ENCODE measurements at places on chromosomes 3 and 15.

DNA sequence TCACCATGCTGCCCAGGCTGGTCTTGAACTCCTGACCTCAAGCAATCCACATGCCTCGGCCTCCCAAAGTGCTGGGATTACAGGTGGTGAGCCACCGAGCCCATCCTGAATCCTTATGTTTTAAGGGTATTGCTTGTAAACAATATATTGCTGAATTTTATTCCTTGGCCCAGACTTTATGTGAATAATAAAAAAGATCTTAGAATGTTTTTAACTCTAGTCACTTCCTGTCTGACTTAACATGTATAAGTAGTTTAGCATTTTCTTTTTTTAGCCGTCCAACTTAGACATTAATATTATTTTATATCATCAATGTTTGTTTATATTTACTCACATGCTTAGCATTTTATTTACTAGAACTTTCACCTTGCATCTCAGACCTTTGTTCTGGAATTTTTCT, 9.2 kb upstream of the EIF2B5 start:
- DNase-seq = no peak

DNA sequence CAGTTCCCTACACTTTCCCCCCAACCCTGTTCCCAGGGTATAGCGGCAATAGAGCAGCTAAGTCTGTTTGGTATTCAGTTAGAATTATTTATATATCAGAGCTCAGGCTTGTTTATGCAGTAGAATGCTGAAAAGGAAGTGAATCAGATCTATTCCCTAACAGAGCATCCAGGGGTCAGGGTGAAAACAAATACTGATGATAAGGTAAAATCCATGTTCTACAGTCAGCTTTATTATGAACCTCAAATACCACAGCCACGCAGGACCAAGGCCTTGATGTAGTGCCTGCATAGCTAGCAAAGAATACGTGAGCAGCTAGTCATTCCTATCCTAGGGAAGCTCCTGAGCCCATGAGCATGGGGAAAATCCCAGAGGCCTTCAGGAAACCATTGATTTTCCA, 229.7 kb upstream of the ICE2 start:
- DNase-seq = peak; percentile 39

- no peak for DNase-seq
Observed at GRCh38 chr3:32556332-32556731, 14.3 kb downstream of the DYNC1LI1 start.

DNA sequence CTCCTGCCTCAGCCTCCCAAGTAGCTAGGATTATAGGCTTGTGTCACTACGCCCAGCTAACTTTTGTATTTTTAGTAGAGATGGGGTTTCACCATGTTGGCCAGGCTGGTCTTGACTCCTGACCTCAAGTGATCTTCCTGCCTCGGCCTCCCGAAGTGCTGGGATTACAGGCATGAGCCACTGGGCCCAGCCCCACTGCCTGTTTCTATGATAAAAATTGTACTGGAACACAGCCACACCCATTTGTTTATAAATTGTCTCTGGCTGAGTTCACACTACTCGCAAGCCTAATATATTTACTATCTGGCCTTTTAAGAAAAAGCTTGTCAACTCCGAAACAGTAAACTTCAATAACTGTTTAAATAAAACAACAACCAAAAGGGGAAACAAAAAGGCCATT, 309.4 kb upstream of the WNT5A start:
- DNase-seq = peak; percentile 7

DNA sequence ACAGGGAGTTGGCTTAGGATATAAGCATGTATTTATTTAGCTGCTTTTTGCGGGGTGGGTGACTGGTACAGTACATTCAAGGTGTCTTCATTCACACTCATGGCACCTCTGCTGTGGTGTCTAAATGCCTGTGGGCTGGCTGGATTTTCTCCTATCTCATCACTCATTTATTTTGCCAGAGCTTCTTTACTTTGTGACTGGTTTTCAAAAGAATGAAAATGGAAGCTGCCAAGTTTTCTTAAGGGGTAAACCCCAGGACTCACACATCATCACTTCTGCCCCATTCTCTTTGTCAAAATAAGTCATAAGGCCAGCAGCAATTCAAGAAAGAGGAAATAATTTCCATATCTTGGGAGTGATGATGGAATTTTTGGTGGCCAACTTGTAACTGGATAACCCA, 493.4 kb upstream of the ALCAM start:
- DNase-seq = no peak

- DNase-seq = no peak
Observed at GRCh38 chr3:66048051-66048395, 9.3 kb upstream of the MAGI1 start.

- no peak for DNase-seq
Observed at GRCh38 chr3:154310840-154311239, 13.4 kb downstream of the DHX36 start.

GRCh38 chr3:129645286-129645685, 38.8 kb upstream of the PLXND1 start:
- no peak for DNase-seq

GRCh38 chr3:47792699-47793098, 10.2 kb upstream of the DHX30 start:
- DNase-seq = no peak

DNA sequence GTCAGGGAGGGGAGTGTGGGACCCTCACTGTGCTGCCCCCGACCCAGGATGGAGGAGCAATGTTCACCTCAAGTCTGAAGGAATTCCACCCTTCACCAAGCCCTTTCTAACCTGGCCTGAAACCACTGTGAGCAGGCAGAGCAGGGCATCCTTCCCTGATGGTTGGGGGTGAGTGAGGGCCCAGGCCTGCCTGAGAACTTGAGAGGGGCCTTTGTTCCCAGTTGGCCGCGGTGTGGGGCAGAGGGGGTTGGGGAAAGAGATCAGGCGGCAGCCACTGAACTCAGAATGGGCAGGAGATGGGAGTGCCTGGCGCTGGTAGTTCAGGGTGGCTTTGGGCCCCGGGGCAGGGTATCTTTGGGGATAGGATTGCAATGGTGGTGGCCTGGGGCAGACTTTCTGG, 103.5 kb upstream of the RPL32 start:
- DNase-seq = no peak

- DNase-seq = no peak
Observed at GRCh38 chr3:61570813-61571212, 9.4 kb downstream of the PTPRG start.

GRCh38 chr3:56800130-56800831, 1.5 kb downstream of the ARHGEF3 start:
- DNase-seq = no peak

- DNase-seq = peak; percentile 94
Observed at GRCh38 chr15:57769266-57769665, 62.8 kb downstream of the POLR2M start.

DNA sequence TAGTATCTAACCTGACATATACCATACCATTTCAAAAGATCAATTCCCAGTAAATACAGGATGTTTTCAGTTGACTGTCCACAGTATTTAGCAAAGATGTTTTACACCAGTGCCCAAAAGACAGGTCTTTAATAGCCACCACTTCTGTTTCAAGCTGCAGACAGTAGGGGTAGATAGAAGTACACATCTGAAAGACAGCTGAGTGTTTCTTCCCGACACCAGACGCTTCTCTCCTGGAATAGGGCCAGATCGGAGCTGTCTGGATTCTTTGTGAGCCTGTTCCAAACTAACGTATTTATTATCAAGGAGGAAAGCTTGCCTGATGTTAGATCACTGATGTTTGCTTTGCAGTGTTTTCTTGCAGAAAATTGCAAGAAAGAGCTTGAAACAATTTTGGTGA, 136.1 kb upstream of the RBMS3 start:
- peak; percentile 74 for DNase-seq

- DNase-seq = peak; percentile 6
Observed at GRCh38 chr3:81302045-81302444, 459.4 kb downstream of the GBE1 start.

- DNase-seq = peak; percentile 41
Observed at GRCh38 chr15:64895285-64896065, 16.2 kb upstream of the ANKDD1A start.

DNA sequence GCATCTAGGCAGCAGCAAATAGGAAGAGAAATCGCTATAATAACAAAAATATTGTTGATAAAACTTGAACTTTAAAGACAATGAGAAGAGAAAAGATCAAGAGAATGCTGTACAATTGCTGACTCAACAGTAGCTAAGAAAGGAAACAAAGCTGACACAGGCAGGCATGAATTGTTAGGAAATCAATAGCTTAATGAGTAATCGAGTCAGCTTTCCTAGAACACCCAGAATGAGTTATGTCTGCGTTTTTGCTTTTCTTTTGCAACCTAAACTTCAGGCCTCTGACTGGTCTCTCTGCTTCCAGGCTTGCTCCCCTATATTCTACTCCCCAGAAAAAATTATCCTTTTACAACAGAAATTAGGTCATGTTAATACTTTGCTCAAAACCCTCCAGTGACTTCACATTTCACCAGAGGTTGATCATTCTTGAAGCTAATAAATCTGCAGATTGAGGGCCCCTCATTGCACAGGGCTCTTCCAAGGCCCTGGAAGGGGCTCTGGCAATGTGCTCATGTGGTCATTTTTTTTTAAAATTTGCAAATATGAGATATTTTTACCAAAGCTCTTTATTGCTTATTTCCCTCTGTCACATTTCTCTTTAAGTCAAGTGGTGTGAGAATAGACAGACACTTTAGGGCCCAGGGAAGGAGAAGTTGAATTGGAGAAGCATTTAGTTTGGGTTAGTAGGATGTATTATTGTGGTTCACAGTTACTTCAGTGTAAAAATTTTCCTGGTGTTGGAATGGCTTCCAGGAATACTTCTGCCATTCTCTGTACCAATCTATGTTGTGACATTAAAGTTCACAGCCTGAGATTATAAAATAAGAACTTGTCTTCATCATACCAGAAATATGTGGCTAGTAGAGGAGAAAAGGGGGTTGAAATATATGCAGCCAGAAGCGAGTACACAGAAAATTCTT, 116.3 kb downstream of the TMCO5A start:
- DNase-seq = peak; percentile 71

- DNase-seq = peak; percentile 8
Observed at GRCh38 chr15:47588958-47589357, 128.3 kb upstream of the SEMA6D start.

DNA sequence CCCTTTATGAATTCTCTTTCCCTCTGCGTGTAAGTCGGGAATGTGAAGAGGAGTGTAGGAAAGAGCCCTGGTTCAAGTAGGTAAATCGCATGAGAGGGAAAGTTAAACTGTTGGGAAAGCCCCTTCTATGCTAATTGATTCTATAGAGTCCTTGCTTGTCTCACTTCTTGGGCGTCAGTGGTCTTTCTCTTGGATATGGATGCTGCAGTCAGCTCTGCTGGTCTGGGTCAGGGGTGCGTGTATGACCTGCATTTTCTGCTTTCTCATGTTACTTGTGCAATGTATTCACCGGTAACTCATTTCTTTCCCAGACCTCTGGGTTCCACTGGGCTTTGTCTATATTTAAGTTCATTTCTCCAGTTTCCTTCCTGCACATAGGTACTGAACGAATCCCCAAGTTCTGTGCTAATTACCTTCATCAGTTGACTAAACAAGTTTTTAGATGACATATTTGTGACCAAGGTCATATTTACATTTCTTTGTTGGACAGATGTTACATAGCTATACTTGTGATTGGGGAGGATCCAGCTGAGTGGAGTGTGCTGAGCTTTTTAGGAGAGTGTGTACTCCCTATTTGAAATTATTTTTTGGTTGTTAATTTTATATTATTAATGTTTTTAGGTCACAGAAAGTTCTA, 1.4 kb downstream of the SETD5 start:
- DNase-seq = peak; percentile 33

DNA sequence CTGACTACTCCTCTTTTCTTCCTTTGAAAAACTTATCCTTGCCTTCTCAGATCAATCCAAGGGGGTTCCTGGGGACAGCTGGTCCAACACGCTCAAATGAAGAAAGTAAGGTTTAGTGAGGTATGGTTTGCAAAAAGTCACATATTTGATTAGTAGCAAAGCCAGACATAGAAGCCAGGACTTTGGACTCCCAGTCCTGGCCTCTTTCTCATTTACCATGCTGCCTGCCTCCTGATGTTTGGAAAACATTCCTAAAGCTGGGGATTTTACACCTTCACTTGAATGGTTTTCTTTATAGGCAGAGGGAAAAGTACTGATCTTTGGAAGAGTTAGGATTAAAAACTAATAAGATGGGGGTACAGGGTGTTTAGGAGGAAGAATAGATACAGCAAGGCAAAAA, 14.6 kb downstream of the POPDC2 start:
- no peak for DNase-seq

DNA sequence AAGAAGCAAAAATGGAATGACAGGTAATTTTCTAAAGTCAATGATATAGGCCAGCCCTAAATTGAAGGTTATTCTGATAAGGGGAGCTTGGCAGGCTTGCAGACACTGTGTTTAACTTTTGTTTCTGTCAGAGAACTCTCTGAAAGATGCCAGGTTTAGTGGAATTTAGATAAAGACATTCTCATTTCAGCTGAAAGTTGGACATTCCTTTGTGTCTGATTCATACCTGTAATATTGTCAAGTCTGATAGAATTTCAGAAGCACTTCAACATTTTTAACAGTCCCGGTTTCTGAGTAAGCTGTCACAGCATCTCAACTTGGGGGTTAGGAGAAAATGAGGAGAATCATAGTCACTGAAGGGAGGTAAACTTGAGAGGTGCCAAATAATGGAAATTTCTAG, 84.0 kb downstream of the DIPK2A start:
- DNase-seq = peak; percentile 65

DNA sequence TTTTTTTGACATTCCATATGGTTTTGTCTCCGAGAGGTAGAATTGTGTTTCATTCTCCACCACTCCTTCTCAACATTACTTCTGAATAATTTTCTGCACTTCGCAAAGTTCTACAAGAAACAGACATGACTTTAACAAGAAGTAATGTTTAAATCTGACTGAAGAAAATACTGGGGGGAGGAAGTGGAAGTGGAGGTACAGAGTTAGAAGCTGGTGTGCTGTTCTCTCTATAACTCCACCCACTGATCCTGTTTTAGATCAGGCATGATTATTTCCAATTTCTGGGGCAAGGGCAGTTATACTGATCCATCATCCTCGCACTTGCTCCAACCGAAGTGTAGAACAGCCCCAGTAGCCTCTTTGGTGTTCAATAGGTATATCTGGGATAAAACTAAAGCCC, 9.2 kb upstream of the MCCC1 start:
- no peak for DNase-seq

GRCh38 chr3:45861043-45861719, 19.3 kb upstream of the LZTFL1 start:
- DNase-seq = no peak

- DNase-seq = no peak
Observed at GRCh38 chr3:109188741-109189140, 52.2 kb downstream of the C3orf85 start.

- no peak for DNase-seq
Observed at GRCh38 chr15:65901336-65901735, 32.0 kb downstream of the RAB11A start.

GRCh38 chr3:124780761-124781475, 50.7 kb downstream of the UMPS start:
- peak; percentile 60 for DNase-seq
